ENCODE measurements at places on chromosomes 6 and 20.

DNA sequence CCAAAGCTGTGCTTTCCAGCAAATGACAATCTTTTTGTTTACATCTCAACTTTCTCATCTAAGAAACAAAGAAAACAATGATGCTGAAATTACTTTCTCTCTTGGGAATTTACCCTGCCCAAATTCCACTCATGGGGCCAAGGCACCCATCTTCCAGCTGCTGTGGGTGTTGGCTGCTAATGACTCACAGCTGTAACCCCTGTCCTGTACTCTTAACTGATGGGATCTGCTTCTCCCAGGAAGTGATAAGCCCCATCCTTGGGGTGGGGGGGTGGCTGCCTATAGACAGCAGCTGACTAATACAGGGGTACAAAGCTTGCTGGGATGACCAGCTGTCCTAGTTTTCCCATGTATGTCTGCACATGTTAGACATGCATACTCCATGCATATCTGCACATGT lies 938.6 kb downstream of the C6orf118 start:
- no peak for DNase-seq

GRCh38 chr6:112780498-112781096 lies 433.5 kb downstream of the RFPL4B start:
- DNase-seq: peak; percentile 58

DNA sequence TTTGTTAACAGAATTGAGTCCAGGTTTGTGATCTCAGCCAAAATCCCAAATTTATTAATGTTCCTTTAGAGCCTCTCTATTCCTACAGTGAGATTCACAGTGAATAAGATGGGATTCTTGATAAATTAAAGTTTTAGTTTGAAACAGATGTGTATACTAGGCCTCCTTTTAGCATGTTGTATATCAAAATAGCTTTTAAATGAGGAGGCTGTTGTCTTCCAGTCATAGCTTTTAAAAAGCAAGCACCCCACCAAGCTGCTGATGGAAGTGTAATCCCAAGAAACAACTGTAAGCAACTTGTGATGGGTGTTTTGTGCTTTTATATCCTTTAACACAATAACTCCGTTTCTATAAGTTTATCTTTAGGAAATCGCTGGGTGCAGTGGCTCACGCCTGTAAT lies 7.0 kb downstream of the GTF2H5 start:
- no peak for DNase-seq

DNA sequence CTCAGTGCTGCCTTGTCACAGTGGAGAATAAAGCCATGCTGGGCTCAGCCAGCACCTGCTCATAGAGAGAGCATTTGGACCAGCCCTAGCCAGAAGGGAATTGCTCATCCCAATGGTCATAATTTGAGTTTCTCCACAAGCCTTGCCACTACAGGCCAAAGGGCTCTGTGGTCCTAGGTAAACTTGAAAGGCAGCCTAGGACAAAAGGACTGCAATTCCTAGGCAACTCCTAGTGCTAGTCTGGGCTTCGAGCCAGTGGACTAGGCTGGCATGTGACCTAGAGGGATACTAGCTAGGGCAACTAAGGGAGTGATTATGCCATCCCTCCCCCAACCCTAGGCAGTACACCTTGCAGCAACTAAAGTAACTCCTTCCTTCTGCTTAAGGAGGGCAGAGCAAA lies 516.2 kb downstream of the BCKDHB start:
- no peak for DNase-seq

- DNase-seq: no peak
These were observed 13.9 kb downstream of the MACROD2 start for GRCh38 chr20:14009208-14009607.

DNA sequence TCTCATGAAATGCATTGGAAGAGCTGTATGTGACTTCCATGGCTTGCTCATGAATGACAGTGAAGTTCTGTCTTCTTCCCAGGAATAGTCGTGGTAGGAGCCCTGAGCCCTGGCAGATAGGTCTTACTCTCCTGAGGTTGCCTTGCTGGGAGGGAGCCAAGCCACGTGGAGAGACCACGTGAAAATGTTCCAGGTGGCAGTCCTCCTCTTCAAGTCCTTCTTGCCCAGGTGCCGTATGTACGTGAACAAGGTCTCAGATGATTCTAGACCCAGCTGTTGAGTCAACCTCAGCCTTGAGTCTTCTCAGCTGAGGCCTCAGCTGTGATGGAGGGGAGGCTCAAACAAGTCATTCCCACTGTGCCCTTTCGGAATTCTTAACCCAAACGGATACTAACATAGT lies 192.4 kb upstream of the PRDM1 start:
- DNase-seq: no peak

GRCh38 chr6:76416821-76417605 lies 344.6 kb upstream of the IMPG1 start:
- DNase-seq: no peak

DNA sequence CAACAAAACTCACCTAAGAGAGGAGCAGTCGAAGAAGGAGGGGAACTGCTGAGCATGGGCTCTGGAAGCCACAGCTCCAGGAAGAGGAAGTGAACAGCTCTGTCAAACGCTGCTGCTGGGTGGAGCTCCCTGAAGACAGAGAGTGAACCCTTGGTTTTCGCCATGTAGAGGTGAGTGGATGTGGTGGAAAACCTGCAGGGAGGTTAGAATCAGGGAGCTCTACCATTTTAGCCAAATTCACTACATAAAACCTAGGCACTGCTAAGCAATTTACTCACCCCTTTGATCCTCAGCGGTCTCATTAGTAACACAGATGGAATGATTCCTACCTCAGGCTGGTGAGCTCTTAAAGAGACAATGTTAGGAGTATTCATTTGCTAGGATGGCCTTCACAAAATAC lies 19.4 kb upstream of the TFAP2A start:
- no peak for DNase-seq

- DNase-seq: no peak
These were observed 318.5 kb downstream of the CDC5L start for GRCh38 chr6:44706011-44706410.

Data from uterus (tissue), 4 donors.